SK-N-SH (cell line): ENCODE measurements at places on chromosomes 6 and 20.

DNA sequence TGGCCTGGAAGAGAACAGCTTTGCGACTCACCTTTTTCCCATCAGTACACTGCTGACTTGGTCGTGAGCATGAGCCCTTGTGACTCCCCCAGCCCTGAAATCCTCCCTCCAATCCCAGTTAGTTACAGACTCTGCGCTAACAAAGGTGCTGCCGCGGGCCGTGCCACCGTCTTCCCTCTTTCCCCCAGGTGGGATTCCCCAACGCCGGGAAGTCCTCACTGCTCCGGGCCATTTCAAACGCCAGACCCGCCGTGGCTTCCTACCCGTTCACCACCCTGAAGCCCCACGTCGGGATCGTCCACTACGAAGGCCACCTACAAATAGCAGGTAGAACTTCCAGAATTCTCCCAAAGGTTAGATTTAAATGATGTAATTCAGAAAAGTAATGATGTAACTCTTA, 16.1 kb downstream of the MTG2 start:
- DNase-seq, result no peak

DNA sequence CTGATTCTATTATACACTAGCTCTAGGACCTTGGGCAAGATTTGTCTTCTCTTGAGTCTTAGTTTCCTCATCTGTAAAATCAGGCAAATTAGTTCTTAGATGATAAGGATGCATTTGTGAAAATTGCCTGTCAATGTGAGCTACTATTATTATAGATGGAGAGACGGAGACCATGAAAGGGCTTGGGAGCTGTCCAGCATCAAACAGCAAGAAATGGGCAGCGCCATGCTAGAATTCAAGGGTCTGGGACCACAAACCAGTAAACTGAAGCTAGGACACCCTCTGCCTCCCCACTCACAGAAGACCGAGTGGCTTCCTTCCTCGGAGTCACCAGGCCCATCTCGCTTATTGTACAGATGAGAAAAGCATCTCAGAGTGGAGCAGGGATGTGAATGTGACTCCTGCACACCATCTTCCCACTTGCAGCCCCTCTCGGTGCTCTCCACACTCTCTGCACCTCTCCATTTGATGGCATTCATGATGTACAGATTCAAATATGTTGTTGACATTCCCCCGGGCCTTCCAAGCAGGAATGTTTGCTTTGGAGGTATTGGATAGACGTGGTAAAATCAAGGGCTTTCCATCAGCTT, 24.1 kb upstream of the BPIFA3 start:
- DNase-seq, result no peak

DNA sequence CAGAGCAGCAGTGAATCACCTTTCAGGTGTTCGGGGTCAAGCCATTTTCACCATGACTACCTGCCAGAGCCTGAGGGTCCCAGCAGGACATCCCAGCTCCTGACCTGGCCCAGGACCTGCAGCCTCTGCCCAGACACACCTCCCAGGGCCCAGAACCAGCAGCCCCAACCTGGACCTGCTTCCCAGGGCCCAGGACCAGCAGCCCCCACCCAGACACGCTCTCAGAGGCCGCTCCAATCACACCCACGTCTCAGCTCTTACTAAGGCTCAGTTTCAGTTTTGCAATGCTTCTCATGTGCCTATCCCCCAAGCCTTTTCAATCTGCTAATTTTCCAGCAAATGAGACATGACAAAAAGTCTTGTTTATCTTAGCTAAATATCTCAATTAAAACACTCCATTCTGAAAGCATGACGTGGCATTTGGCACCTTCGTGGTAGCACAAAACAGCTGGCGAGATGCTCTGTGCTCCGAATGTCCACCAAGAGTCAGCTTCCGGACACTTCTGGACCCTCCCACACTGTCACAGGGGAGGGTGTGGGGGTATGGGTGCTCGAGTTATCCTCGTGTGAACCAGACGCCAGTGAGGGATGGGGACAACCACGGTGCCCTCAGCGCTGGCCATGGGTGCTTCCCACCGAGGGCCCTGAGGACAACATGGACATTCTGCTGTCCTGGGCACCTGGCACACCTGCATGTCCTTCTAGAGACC, 253.2 kb downstream of the DLL1 start:
- DNase-seq, result no peak

GRCh38 chr6:144559865-144560593, 274.9 kb downstream of the UTRN start:
- DNase-seq, result peak; percentile 21

DNA sequence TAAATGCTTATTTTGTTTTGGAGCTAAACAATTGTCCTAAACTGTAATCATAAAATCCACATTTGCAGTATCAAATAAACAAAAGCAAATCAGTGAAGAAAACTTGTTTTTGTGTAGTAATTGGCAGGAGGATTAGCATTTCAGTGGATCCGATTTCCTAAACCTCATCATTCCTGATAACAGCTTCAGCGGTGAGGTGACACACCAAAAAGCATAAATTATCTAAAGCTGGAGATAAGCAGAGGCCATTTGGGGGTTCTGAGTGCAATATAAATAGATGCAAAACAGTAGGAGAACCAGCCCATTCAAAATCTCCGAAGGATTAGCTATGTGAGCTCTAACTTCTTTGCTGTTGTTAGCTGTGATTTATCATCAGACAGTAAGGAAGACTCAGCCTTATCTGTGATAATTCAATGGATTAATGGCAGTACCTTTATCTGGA, 235.8 kb downstream of the EPHA7 start:
- no peak for DNase-seq

DNA sequence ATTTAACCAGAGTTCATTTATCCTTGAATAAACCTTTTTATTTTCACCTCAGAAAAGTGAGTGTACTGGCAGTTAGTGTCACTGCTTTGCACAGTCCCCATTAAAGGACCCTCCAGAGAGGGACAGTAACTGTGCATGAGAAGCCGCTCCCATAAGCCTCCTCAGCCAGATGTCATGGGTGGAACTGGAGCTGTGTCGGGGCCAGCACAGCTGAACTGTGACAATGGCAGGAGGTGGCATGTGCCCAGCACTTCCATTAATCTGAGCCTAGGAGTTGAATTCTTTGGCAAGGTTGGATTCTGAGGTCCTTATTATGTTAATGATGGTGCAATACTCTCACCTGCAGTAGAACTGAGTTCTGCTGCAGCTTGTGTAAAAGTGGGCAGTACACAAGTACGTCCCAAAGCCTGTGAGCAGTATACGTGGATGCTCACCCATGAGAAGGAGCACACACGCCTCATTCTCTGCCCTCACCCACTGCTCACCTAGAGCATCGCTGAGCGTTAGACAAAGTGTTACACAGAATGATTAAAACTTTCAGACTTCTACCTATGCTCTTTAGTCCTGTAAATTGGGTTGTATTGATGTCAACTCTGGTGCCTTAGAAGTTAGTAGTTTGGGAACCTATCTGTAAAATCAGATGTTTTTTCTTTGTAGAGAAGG, 11.9 kb upstream of the CSE1L start:
- no peak for DNase-seq

DNA sequence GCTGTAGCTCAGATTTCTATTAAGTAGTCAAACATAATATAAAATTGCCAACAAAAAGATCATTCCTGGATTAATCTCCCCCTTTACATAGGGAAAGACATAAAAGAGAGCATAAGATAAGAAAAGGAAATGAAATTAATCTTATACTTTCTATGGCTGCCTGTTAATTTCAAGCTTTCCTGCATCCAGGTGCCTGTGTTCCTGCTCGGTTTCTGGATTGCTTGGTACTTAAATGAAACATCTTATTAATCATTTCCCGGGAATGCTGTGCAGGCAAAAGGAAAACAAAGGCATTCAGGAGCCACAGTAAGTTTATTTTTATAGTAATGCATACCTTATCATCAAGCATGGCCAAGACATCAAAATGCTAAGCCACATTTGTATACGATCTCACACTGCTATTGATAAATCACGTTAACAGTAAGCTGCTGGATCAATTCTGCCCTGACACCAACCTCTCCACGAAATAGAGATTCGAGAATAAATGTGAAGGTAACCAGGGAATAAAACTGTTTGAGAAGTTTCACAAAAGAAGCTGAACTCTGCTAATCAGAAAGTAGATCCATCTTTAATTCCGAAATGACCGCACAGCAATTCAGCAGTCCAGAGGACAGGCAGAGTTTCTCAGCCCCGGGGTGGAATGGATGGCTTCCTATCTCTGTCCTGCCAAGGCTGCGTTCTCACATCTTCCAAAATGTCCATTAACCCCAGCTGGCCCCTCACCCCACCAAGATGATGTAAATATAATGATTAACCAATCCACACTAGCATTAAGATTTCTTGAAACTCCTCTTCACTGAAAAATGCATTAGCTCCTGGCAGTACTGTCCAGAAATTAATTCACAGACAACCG, 32.6 kb upstream of the APCDD1L start:
- DNase-seq, result no peak

DNA sequence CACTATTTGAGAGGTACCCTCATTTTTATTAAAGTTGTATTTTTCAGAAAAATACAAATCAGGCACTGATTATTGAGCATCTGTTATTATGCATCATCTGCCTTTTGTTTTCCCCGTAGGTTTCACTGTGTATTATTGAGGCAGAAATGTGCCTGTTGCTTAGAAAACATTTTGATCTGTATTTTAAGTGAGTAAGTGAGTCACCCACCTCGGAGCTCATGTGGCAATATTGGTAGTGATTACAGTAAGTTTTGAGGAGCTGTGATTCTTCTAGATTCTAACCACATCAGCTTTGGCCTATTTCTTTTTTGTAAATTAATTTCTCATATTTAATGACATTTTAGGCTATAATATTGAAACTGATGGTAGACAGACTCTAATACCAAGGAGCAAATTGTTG, 59.6 kb upstream of the LAMP5 start:
- no peak for DNase-seq

GRCh38 chr6:16472349-16473069, 234.1 kb downstream of the GMPR start:
- no peak for DNase-seq
